ENCODE measurements at places on chromosomes 4 and X.

GRCh38 chrX:83819304-83819703 lies 41.6 kb upstream of the CYLC1 start:
- DNase-seq, result no peak

DNA sequence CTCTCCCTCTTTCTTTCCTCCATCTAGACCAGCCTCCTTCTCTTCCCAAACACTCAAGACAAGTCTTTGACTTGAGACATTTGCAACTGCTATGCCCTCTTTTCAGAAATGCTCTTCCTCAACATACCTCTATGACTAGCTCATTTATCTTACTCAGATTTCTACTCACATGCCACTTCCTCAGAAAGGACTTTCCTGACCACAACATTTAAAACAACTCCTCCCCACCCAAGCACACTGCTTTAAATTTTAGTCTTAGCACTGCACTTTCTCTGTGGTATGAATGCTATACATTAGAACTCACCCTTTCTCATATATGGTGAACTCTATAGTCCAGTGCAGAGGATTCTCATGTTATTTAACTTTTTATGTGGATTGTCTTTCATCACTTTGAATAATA lies 28.4 kb upstream of the SULT1E1 start:
- no peak for DNase-seq

DNA sequence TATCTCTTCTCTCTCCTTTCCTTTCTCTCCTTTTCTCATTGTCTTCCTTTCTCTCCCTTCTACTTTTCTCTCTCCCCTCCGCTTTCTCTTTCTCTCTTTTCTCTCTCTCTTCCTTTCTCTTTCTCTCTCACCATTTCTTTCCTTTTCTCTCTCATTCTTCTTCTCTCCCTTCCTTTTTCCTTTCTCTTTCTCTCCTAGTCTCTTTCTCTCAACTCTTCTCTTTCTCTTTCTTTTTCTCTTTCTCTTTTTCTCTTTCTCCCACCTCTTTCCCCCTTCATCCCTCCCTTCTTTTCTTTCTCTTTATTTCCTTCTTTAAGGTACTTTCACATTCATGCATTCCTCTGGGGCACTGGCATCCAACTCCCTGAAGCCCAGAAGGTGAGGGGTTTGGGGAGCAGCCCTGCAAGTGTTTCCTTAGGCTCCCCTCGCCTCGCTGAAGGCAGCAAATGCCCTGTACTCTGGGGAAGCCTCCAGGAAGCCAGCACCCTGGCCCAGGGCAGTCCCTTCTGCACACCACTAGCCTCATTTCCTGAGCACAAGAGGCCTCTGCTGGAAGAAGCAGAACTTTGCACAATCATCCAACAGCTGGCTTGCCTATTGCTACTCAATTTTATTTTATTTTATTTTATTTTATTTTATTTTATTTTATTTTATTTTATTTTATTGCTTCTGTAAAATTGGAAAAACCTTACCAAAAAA lies 124.2 kb downstream of the NFKB1 start:
- DNase-seq, result peak; percentile 66

DNA sequence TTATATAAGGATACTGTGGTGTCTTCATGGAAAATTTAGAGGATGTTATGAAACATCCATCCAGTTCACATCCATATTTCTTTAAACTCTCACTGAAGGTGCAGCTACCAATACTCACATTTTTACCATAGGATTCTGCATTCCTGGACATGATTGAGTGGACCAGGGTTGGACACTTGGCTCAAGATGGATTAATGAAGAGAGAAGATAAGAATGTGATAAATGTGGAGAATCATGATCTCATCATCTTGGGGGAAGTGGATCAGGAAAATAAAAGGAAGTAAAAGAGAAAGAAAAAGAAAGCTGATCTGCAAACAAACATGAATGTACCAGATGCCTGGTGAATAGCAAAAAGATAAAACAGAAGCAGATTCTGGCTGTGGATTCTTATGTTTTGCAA lies 175.4 kb downstream of the NPFFR2 start:
- no peak for DNase-seq

- peak; percentile 53 for DNase-seq
These were observed 691 bp downstream of the MAGED1 start for GRCh38 chrX:51893931-51894696.

- no peak for DNase-seq
These were observed 32.3 kb downstream of the NOP14 start for GRCh38 chr4:2930758-2931511.

DNA sequence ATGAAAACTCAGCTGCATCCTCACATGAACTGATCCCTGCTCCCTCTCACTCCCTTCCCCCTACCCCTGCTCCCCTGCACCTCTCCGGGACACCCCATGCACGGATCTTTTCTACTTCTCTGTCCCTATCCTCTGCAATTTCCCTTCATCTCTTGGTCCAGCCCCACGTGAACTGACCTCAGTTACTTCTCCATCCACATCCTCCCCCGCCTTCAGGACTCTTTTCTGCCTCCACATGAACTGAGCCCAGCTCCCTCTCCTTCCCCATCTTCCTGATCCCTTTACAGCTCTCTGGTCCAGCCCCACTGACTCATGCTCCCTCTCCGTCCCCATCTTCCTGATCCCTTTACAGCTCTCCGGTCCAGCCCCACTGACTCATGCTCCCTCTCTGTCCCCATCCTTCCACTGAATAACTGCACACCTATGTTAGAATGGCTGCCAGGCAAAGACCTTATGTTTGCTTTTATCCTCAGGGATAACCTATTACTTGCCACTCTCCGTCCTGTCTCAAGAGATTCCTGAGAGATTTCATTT lies 5.6 kb downstream of the CETN2 start:
- peak; percentile 53 for DNase-seq

DNA sequence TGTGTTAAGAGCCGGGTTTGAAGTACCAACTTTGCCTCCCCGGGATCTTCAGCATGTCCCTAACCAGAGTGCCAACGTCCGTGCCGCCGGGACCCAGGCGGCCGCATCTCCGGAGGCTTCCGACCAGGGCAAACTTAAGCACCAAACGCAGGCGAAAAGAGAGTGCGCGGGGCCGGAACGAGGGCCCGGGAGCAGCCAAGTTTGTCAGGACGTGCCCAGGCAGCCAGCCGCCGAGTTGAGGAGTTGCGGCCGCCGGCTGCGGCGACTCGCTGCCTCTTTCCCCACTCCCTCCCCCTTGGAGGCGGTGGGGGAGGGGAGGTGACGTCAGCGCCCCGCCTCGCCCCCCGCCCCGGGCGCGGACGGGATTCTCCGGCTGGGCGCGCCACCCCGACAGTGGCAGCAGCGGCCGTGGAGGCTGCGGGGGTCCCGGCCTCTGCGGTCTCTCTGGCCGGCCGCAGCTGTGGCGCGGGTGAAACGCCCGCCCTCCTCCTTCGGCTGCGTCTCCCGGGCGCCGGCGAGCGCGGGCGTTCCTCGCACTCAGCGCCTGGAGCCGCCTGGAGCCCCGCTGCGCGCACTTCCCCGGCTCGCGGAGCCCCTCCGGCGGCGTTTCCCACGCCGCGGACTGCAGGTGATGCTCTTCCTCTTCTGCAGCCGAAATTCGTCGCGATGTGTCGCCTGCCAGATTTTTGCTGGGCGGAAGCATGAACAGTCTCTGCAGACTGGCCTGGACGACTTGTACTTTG lies 2.9 kb upstream of the FAT1 start:
- peak; percentile 89 for DNase-seq

DNA sequence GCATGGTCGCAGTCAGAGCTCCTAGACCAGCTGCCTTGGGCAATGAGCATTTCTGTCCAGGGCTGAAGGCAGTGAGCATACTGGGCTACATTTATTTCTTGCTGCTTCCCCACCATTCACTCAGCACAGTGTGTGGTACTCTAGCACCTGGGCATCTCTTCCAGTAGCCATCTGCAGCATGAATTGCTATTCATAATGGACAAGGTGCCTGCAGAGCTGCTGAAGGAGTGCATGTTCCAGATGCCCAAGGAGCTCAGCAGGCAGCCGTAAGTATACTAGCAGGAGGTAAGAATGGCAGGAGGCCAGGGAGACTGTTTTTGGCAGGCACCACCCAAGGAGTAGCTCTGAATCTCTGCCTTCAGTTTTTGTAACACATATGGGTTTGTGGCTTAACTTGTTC lies 110.4 kb upstream of the RXFP1 start:
- no peak for DNase-seq

DNA sequence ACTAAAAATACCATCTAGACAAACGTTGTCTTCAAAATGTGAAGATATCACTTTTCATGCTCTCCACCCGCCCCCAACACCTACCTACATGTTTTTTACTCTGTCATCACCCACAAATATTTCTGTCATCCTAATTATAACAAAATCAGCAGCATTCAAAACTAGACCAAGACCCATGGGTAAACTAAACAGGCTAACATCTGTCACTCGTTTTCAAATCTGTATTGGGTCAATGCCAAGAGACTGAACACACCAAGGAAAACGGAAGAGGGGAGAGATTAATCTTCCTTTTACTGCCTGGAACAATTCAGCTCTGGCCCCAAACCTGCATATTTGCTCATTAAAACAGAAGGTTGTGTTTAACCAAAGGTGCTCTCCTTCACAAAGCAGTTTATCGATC lies 17.5 kb downstream of the FAM184B start:
- no peak for DNase-seq

DNA sequence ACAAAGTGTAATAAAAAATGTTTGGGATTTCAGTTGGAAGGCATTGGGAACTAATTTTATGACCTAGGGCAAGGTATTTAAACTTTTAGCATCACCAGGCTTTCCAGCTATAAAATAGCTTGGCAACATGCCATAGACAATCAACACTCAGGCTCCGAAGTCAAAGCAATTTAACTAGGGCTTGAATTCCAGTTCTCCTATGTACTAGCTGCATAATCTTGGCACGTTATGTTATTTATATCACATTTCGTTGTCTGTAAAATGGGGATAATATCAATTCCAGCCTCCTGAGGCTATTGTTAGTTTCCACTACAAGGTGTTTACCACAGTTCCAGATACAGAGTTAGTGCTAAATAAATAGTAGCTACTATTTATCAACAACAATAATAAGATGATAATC lies 78.8 kb downstream of the DMD start:
- no peak for DNase-seq

- DNase-seq, result peak; percentile 36
These were observed 1467.4 kb downstream of the C4orf33 start for GRCh38 chr4:130563185-130563888.

- no peak for DNase-seq
These were observed 1240.0 kb upstream of the ADGRL3 start for GRCh38 chr4:59960143-59960542.

- no peak for DNase-seq
These were observed 35.8 kb downstream of the RHOH start for GRCh38 chr4:40232610-40233009.

- no peak for DNase-seq
These were observed 690.6 kb downstream of the DMD start for GRCh38 chrX:32520789-32521188.

GRCh38 chrX:43446752-43447151 lies 209.3 kb upstream of the MAOA start:
- DNase-seq, result no peak

DNA sequence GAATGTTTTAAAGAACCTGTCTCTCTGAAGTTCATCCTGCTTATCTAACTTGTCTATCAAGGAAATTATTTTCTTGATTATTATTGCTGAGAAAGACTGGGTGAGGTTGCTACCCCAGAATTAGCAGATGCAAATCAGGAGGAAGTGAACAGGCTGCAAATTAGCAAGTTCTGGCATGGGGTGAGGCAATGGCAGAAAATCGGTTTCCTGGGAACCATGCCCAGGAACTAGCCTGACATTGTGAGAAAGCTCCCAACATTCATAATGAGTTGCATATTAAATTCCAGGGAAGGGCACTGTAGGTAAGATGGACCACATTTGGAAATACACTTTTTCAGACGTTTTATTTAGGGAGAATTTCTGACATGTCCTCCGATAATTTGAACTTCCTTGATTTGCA lies 11.6 kb downstream of the ARSF start:
- DNase-seq, result no peak

GRCh38 chr4:128338634-128339355 lies 51.2 kb upstream of the PGRMC2 start:
- DNase-seq, result peak; percentile 90

Data from GM23248 (cell line).